ENCODE measurements at places on chromosomes 3 and 15.

- DNase-seq, result no peak
These were observed at the start of gene ARGFX for GRCh38 chr3:121567649-121568048. ARGFX (plus strand) TSS chr3:121567949; CDS start chr3:121570714, 2,765 bp downstream.

GRCh38 chr3:136819731-136820679, 1.1 kb downstream of the SLC35G2 start:
- DNase-seq, result peak; percentile 6

DNA sequence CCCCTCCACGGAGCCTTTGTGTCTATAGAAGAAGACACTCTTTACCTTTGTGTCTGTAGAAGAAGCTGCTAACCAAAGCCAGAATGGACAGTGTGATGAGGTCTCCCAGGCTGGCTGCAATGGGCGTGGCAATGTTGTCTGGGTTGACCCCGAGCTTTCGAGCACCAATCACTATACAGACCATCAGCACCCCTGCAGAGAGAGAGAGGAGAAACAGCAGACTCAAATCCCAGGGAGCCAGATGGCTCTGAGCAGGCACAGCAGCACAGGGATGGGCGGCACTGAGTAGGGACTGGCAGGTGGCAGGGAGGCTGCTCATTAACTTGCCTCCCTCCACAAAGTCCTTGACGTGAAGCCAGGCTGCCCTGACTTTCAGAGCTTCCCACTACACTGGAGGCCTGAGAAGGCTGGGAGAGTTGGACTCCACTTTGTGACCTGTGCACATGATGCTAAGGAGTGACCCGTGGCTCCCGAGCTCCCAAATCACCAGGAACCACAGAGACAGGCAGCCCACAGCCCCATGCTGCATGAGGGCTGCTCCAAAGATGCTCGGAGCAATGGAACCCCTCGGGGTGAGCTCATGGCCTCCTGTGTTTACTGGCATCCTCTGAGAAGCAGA, 53.9 kb downstream of the ROPN1B start:
- DNase-seq, result no peak

DNA sequence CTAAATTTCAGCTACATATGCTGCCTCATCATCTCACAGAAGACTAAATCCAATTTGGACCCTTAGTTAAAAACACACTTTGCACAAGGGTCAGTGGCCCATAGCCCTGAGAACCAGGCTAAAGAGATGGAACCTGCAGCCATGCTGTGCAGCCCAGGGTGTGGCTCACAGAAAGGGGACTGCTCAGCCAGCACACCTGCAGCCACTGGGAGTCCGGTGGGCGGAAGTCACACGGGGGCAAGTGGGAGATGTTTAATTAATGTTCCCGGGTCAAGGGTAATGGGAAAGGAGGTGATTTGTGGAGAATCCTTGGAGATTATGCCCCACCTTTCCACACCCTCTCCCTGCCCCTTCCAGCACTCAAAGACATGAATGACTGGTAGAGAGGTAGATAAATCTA, 467.4 kb downstream of the EPHB1 start:
- no peak for DNase-seq

- no peak for DNase-seq
These were observed 22.3 kb upstream of the LMOD3 start for GRCh38 chr3:69144631-69145245.

All from stimulated activated CD8-positive, alpha-beta memory T cell treated with anti-CD3 and anti-CD28 coated beads, Interleukin-12 subunit alpha, Interleukin-12 subunit beta, amount 100 ng/mL, for 4 hours (primary cell).